NCI-H446 treated with DMSO at 0.1 percent for 48 hours (cell line): ENCODE measurements at places on chromosomes 16 and 17.

DNA sequence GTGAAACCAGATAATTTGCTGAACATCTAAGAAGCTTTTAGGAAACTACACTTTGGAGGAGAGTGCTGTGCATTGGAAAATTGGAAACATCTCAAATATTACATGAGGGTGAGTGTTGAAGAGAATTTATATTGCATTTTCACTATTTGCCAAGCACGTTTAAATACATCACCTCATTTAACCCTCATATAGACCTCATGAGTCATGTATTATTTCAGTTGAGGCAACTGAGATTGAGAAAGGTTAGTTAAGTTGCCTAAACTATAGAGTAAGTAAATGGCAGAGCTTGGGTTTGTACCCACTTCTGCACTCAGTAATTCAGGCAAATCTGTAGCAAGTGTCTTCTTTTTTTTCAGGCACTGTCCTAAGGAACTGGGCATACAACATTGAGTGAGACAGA, 3.7 kb upstream of the NLK start:
- DNase-seq: no peak

DNA sequence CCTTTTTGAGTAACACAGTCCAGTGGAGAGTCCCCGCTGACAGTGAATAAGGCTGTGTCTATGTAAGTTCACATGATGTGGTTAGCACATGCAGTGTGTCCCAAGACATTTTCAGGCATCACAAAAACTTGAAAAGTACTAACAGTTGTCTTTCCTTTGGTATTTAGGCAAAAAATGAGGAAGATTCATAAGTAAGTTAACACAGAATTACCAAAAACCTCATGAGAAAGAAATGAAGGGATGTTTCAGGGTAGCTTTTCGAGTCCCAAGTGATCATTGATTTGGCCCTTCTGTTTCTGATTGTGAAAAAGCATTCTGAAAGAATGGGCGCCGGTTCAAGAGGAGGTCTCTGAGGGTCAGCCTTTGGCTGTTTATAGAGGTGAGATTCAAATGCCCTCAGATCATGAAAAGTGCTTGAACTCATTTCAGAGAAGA, 529 bp upstream of the ASPA start:
- DNase-seq: no peak

- no peak for DNase-seq
Observed at GRCh38 chr16:61382435-61382834, 653.8 kb downstream of the CDH8 start.

GRCh38 chr16:73122604-73123391, 74.9 kb upstream of the ZFHX3 start:
- DNase-seq: no peak

GRCh38 chr16:69150146-69150865, 17.9 kb downstream of the UTP4 start:
- no peak for DNase-seq

DNA sequence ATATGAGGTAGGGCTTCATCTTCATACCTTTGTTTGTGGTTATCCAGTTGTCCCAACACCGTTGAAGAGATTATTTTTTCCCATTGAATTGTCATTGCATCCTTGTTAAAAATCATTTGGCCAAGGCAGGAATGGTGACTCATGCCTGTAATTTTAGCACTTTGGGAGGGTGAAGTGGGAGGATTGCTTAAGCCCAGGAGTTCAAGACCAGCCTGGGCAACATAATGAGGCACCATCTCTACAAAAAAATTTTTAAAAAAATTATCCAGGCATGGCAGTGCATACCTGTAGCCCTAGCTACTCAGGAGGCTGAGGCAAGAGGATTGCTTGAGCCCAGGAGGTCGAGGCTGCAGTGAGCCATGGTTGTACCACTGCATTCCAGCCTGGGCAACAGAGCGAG, 223.9 kb downstream of the TANC2 start:
- DNase-seq: no peak

DNA sequence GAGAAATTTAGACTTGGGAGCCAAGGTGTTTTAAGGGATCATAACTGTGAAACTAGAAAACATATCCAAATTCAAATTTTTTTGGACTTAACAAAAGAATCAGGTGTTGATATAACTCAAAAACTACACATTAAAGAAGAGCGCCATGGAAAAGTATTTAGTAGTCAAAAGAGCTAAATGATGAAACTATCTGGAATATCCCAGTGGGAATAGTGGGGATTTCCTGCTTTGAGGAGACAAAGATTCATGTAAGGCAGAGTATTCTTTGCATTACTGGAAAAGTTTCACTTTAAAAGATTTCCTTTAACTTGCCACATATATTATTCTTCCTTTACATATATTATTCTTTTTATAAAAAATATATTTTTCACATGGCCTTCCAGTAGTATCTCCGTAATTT, 40.3 kb upstream of the VPS4A start:
- DNase-seq: no peak

DNA sequence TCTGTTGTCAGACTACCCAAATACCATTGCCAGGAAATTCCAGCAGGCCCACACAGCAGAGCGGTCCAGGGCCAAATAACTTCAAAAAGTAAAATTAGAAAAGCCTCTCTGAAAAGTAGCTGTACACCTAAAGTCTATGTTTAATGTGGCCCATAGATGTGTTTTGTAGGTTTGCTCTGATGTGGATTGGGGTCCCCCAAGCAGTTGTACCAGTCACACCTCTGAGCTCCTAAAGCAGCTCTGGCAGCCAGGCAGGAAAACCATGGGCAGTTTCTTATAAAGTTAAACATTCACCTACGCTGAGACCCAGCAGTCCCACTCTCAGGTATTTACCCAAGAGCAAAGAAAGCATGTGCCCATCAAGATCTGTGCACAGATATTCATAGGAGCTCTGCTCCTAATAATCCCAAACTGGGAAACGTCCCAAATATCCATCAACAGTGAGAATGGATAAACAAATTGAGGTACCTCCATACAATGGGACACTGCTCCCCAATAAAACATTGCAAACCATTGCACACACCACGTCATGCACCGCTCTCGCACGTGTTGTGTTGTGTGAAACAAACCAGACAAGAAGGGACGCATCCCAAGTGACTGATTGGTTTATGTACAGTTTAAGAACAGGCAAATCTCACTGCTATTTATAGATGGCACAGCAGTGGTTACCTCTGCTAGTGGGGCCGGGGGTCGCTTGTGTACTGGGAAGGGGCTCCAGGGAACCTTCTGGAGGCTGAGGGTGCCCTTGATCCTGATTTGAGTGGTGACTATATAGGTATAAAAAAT, 15.8 kb upstream of the PRM1 start:
- no peak for DNase-seq
